Activated naive CD8-positive, alpha-beta T cell treated with anti-CD3 and anti-CD28 coated beads for 36 hours (primary cell): ENCODE measurements at places on chromosomes 4 and X.

DNA sequence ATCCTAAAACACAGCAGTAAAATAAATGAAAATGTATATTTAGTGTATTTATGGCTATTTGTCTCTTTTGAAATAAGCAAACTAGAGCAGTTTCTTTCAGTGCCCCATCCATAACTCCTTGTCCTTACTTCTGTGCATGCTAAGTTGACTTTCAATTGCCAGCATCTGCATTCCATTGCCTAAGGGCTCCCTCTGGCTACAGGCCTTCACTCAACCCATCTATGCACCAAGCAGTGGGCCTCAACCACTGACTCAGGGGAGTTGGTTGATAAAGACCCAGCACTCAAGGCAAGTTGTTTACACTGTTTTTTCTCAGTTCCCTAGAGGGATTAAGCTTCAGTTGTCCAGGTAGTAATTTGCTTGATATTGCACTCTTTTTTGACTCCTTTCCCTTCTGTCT, 265.7 kb downstream of the IQCM start:
- DNase-seq = no peak

GRCh38 chr4:93771640-93772411, 56.7 kb upstream of the ATOH1 start:
- no peak for DNase-seq

DNA sequence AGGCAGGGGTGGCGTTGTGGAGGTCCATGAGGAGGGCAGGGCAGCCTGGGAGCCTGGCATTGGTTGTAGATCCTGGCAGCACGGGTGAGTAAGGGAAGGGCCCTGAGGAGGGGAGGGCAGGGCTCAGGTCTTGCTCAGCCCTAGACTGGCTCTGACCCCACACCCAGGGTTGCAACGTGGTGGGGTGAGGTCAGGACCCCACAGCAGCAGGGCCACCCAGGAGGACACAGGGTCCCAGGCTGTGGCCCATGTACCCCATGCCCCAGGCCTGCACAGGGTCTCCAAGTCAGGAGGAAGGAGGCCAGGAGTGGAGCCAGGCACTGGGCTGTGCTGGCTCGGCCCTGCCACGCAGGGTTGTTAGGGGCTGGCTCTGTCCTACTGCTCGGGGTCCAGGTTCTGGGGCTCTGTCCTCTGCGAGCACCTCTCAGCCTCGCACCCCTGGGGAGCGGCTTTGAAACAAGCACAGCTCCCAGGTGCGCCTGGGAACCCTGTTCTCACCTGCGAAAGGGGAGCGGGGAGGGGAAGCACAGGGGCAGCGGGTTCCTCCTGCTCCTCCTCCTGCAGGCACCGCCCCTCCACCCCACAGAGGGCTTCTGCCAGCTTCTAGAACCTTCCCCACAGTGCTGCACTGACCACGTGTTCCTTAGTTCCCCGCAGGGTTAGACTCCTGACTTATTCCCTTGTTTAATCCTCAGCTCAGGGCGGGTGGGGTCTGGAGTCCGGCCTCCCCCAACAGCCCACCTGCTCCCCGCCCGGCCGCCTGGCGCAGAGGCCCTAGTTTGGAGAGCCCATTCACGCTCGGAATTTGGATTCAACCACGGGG, 20.4 kb downstream of the MSANTD1 start:
- DNase-seq = no peak

- no peak for DNase-seq
Measured at GRCh38 chrX:7059214-7059838, 88.2 kb upstream of the STS start.

GRCh38 chr4:83266689-83267088, 17.9 kb downstream of the COQ2 start:
- DNase-seq = no peak

- no peak for DNase-seq
Measured at GRCh38 chr4:82136161-82136801, 237.5 kb downstream of the HNRNPD start.

- no peak for DNase-seq
Measured at GRCh38 chr4:74112399-74113105, 13.6 kb upstream of the CXCL2 start.

DNA sequence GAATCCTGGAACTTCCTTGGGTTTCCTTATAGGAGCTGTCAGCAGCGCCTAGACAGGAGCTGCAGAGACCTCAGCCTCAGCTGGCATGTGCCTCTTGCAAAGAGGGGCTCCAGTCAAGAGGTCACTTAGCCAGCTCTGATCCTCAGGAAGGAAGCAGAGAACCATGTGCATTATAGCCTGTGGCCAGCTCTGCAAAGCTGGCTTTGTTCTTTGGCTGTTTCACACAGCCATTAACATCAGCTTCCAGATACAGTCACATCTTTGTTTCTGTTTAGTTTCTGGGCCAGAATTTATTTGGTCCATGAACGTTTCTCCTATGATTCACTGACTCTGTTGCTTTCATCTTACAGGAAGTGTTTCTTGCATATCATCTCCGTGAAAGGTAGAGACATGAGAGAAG, 92.4 kb downstream of the CC2D2A start:
- DNase-seq = no peak

DNA sequence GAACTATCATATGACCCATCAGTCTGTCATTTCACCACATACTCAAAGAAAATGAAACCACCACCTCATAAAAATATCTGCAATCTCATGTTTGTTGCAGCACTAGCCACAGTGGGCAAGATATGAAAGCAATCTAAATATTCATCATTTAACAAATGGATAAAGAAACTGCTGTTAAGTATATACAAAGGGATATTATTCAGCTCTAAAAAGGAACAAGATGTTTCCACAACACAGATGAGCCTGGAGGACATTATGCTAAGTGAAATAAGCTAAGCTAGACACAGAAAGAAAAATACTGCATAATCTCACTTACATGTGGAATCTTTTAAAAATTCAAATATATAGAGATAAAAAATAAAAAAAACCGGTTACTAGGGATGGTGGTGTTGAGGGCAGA, 108.2 kb upstream of the BRWD3 start:
- no peak for DNase-seq
